Mesenteric fat pad (tissue), 1 donor: ENCODE measurements at places on chromosomes 6 and 20. TPM values are rescaled to one million over a fixed set of nuclear protein-coding genes. Genes with fewer than 3 reads are reported as not detected.

The GCLC gene
- total RNA-seq = 59.6 TPM

The MAP7 gene
- total RNA-seq = 5.2 TPM

The UNC93A gene
- total RNA-seq = not detected

GRCh38 chr20:3420211-3420707, 12.8 kb upstream of the DNAAF9 start:
- DNase-seq = no peak

GRCh38 chr6:16450285-16450684, 211.9 kb downstream of the GMPR start:
- no peak for DNase-seq

DNA sequence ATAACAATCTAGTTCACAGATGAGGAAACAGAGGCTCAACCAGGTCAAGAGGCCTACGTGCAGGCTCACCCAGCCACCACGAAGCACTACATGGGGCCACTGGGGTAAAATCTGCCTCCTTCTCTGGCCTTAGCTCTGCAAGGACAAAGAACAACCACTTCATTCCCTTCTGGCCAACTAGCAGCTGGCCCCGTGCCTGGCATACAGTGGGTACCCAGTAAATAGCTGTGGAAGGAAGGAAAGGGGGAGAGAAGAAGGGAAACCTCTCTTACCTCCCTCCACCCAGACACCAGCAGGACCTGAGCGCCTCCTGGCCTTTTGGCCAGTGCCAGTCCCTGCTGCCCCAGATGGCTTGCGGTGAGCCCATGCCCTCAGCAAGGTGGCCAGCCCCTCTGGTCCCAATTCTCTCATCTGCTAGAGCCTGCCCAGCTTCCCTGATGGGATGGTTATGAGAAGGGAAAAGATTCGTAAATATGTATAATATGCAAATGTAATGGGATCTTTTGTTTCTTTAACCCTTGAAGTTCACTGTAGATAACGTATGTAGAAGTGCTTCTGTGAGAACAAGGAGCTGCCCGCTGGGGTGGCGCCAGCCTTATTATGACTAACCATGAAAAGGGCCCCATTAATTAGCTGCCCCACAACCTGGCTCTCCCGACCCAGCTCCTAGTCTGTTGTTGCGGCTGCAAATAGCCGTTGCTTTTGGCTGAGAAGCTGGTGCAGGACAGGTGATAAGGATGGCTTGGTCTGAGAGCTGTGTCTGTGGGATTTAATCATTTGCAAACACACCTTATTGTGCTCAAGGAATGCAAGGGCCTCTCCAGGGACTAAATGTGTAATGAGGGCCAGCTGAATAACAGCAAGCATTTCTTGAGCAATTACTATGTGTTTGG, 62.0 kb downstream of the DLGAP4 start:
- no peak for DNase-seq

DNA sequence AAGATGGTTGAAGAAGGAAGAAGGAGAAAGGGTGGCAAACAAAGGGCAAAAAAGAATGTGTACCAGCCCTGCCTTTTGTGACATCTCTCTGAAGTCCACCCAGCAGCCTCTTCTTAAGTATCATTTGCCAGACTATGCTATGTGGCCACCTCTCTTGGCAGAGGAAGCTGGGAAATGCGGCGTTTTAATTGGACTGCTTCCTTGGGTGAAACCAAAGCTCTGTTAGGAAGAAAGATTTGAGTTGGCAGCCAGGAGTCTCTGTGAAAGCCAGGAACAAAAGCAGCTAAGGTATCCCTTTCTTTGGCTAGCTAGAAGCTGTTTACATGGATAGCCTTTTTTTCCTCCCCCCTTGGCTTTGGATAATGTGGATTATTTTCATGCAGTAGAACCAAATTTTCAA, 67.5 kb upstream of the GTSF1L start:
- no peak for DNase-seq

DNA sequence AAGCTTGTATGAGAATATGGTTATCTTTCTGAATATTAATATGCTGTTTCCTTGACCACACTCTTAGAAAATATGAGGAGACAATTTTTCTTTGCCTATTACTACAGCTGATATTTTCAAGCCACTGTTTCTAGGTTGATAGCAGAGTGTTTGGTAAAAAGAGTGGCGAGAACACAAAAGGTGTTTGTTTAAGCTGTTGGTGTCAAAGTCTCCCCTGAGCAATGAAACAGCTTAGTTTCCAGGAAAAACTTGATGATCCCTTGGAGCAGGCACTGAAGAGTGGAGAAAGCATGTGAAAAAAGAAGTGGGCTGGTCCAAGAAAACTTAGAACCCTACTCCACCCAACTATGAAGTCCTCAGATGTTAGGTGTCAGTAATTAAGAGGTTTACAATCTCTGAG, 182.7 kb downstream of the TFAP2B start:
- no peak for DNase-seq

DNA sequence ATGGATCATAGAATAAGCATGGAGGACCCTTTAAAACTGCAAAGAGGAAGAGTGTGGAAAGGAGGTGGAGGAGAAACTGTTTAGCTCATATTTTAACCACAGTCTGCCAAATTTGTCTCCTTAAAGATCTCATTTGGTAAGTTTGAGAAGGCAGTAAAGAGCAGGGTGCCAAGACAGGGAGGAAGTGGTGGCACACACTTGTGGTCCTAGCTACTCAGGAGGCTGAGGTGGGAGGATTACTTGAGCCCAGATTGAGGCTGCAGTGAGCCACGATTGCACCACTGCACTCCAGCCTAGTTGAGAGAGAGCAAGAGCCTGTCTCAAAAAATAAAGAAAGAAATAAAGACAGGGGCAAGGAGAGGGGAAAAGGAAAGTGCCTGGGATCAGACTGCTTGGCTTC, 16.8 kb upstream of the DCBLD1 start:
- DNase-seq = no peak

DNA sequence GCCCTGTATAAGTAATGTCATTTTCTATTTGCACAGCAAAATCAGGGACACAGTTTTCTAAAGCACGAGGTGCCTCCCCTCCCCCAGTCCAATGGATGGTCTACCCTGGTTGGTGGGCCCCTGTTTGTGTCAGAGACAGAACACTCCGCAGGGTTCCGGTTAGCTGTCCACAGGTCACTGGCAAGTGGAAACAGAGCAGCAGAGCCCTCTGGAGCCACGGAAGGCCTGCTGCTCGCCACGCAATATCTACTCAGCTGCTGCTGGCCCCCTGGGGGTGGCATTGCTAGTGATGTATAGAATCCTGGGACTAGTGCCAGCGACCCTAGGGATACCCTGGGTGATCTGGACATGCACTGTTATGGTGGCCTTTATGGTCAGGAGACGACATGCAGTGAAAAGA, 50.4 kb downstream of the RIN2 start:
- DNase-seq = no peak

GRCh38 chr6:146472918-146473317, 70.7 kb upstream of the RAB32 start:
- no peak for DNase-seq

DNA sequence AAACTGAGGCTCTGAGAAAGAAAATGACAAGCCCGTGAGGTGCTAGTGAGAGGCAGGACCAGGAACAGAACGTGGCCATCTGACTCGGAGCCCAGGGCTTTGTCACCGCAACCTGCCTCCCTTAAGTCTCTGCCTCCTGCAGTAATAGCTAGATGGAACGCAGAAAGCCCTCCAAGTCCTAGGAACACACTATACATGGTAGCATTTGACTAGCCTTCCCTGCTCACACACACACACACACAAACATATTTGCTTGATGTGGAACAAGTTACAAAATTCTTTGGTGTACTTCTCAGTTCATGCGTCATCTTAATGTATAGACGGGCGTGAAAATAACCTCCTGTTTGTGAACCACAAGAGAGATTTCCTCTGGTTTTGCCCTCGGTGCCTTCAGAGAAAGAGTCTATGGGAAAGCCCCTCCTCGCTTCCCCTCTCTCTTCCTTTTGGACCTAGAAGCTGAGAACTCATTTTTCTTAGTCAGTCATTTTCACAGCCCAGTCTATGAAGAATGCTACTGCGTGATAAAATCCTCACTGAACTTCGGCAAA, 38.8 kb downstream of the C6orf52 start:
- no peak for DNase-seq

DNA sequence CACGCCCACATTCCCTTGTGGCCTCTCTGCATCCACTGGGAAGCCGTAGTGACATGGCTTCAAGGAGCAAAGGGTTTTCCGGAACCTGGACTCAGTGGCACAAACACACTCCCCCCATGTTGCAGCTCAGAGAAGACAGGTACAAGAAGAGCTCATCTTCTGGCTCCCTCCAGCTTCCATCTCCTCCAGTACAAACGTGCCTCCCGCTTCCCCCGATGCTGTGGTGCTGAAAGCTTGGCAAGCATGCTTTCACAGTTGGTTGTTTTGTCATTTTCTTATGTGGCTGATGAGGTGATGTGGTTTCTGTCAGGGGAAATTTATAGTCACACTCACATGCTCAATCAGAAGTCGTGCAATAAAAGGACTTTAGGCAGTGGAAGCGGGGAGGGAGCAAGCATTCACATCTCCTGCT, 258.5 kb downstream of the KIF16B start:
- no peak for DNase-seq

DNA sequence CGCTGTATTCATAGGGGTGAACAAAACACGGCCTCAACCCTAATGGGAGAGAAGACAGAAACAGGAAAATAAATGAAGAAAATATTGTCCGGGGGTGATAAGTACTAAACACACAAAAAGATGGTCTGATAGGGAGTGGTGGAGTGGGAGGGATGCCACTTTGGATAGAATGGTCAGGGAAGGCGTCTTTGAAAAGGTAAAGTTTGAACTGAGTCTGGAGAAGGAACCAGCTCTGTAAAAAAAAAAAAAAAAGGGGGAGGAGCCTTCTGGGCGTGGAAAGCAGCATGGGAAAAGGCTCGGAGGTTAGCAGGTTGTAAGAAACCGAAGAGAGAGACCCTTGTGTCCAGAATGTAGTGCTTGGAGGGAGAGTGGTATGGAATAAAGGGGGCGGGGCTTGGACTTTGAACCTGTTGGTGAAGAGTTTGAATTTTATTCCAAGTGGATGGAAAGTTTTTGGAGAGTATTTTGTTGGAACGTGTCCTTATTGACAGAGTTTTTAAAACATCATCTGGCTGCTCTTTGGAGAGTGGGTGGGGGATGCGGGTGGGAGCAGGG, 1.8 kb downstream of the CHMP4B start:
- no peak for DNase-seq

GRCh38 chr6:132952031-132952867, 137.9 kb downstream of the RPS12 start:
- no peak for DNase-seq

- no peak for DNase-seq
These were observed 104.2 kb downstream of the NCOA3 start for GRCh38 chr20:47605673-47606413.

DNA sequence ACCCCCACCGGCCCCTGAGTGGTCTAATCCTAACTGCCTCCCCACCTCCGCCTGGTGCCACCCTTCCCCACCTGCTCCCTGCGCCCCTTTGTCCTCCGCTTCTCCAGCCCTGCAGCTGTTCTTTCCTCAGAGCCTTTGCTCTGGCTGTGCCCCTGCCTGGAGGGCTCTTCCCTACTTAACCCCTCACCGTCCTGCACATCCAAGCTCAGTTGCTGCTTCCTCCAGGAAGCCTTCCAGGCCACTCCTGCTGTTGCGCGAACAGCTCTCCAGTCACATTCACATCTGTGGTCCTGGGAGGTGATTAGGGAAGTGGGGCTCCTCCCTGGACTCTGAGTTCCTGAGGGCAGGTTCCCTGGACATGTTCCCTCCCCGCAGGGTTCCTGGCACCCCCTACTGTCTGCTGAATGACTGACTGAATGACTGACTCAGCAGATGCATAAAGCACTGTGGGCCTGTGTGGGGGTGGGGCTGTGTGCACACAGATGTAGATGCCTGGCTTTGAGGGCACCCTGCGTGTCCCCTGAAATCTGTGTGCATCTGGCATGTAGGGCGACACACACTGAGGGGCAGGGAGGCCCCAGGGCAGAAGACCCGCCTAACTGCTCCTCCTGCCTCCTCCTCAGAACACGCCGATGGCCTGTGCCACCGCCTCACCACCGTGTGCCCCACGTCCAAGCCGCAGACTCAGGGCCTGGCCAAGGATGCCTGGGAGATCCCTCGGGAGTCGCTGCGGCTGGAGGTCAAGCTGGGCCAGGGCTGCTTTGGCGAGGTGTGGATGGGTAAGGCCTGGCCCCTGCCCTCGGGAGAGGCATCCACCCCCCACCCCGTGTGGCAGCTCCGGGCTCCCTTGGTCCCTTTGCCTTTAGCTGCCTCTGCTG, 51.4 kb downstream of the SRC start:
- DNase-seq = no peak

DNA sequence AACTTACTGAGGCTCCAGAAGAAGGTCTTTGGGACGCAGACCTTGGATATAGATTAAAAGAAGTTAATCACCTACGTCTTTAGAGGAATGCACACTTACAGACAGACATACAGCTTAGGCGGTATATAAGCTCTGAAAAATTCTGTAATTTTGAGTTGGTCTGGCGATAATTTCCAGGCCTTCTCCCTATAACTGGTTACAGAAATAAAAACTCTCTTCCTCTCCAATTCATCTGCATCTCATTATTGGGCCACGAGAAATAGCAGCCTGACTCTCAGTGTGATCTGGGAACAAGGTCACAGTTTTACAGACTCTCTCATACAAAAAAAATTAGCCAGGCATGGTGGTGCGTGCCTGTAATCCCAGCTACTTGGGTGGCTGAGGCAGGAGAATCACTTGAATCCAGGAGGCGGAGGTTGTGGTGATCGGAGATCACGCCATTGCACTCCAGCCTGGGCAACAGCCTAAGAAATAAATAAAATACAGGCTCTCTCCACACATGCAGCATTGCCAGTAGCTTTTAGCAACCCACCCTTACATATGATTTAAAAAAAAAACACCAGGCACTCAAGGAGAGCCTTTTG, 4.7 kb downstream of the ZBTB24 start:
- no peak for DNase-seq

- DNase-seq = no peak
These were observed 114.0 kb upstream of the FKBP1C start for GRCh38 chr6:63097222-63097621.

DNA sequence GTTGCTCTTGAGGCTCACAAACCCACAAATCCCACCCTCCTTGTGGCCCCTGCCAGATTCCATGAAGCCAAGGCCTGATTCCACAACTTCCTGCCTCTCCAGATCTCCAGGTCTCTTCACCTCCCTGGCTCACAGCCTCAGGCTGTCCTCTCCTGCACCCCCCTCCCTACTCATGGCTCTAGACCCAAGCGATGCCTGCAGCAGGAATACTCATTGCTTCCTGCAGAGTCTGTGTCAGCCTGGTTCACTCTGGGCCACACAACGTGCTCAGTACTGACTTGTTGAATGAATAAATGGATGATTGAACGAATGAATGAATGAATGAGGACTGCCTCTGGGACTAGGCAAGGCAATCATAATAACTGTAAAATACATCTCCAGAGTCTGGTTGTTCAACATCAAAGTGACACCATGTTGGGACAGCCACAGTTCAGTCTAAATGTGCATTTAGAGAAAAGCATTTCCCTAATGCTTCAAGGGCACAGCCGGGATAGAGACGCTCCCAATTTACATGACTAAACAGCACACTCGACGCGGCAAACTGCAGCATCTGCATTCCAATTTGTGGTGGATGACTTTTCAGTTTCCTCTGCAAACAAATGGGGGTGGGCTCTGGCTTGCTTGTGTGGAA, 139.9 kb downstream of the GRM4 start:
- no peak for DNase-seq
